ENCODE measurements at places on chromosomes 11 and 22. TPM values are rescaled to one million over a fixed set of nuclear protein-coding genes. Genes with fewer than 3 reads are reported as not detected.

Gene MYOD1
- not detected for total RNA-seq

Gene FGF4
- not detected for total RNA-seq

Gene SMTNL1
- total RNA-seq = not detected

Gene RIBC2
- total RNA-seq = 6.7 TPM

Gene GRAMD1B
- 1.7 TPM for total RNA-seq

Gene POU2AF1
- total RNA-seq = 3.7 TPM

Gene WNT7B
- total RNA-seq = 0.12 TPM

Gene B4GAT1
- 14.2 TPM for total RNA-seq

DNA sequence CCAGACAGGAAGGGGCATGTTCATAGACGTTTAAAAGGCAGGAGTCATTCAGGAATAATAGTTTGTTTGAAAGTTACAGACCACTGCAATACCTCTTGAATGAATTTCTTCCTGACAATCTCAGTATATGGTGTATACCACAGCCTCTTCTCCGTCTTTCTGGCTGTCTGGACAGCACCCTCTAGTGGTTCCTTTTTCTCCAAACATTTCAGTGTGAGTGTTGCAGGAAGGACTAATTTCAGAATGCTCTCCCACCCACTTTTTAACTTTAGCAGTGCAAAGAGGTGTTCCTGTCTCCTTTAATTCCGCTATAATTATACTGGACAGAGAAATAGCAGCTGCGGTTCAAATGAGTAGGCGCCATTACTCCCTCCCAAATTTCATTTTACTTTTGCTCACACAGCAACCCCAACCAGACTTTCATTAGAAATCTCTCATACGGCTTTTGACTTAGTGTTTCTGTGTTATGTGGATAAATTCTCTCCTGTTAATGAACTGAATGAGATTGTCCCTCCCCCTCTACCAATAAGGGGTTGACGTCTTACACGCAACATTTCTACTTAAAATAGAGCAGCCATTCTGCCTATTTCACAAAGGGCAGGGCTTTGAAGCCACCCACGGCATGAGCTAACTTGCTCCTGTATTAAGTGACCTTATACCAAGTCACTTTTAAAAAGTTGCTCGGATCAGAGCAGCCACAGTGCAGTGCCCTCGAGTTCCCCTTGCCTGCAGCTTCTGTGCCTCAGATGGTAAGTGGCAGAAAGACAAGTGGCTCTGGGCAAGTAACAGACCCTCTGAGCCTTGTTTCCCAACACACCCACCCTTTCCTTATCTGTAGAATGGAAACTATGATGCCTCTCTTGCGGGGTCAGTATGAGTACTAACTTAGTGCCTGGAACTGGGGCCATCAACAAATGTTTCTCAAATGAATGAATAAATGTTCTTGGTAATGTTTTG lies 368.6 kb downstream of the OPCML start:
- no peaks in the 10 kb centered on the region for H3K27me3 ChIP-seq
- no peak overlapping the region for H3K27ac ChIP-seq
- DNase-seq = peak; percentile 24
- H3K36me3 ChIP-seq = no peaks in the 10 kb centered on the region
- no peaks in the 10 kb centered on the region for H3K4me1 ChIP-seq
- H3K4me3 ChIP-seq = no peak overlapping the region

- H3K27ac ChIP-seq = no peak overlapping the region
- DNase-seq = no peak
- H3K4me1 ChIP-seq = no peaks in the 10 kb centered on the region
- no peaks in the 10 kb centered on the region for H3K27me3 ChIP-seq
Observed at GRCh38 chr22:48826546-48826945, 1001.1 kb downstream of the BRD1 start.

DNA sequence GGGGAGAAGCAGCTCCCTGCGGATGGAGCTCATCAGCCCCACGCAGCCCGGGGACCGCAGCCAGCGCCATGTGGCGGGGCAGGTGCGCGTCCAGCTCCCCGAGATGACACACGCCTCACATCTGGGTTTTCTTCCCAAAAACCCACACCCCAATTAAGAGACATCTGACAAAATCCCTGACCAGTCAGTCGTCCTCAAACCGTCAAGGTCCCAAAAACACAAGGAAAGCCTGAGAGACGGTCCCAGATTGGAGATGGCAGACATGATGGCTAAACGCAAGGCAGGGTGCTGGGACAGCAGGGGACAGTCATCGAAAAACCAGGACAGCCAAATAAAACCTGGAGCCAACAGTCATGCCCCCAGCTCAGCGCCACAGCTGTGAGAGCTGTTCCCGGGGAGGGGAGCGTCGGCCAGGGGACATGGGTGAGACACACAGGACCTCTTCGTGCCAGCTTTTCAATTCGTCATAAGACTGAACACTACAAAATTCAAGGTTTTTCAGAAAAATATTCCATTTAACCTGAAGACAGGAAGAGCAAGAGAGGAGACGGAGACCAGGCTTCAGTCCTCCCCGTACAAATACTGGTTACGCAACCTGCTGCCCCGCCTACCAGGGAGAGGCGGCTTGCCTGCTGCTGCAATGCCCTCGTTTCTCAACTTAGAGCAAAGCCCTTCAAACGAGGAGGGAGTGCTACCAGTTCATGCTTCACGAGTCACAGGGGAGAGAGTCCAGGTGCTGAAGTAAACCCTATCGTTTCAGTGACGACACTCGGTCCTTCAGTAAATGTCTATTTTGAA lies 10.5 kb downstream of the TOLLIP start:
- H3K4me1 ChIP-seq = peaks cover 23% of the 10 kb centered on the region
- H3K27me3 ChIP-seq = no peaks in the 10 kb centered on the region
- no peaks in the 10 kb centered on the region for H3K36me3 ChIP-seq
- no peak overlapping the region for H3K27ac ChIP-seq
- DNase-seq = peak; percentile 88

- H3K27ac ChIP-seq = no peak overlapping the region
- H3K36me3 ChIP-seq = no peaks in the 10 kb centered on the region
- DNase-seq = no peak
- H3K4me3 ChIP-seq = no peak overlapping the region
- H3K4me1 ChIP-seq = peaks cover 13% of the 10 kb centered on the region
- no peaks in the 10 kb centered on the region for H3K27me3 ChIP-seq
Observed at GRCh38 chr11:87039371-87039770, 1.6 kb downstream of the TMEM135 start.

DNA sequence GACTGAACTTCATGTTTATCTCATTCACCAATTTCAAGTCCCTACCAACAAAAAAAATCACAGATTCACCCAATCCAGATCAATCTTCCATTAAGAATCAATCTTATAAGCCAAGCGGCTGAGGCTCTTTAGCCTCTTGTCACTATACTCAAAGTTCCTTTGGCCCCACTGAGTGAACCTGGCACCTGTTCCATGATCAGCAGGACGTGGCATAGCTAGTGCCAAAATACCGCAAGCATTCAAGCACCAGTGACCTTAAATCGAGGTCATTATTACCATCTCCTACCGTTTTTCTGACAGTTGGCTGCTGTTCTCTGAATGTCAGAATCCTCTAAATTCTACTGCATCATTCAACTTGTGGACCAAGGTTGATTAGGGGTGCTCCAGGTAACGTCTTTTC lies 141.2 kb downstream of the CADM1 start:
- H3K36me3 ChIP-seq = no peaks in the 10 kb centered on the region
- DNase-seq = no peak
- H3K4me3 ChIP-seq = no peak overlapping the region
- no peaks in the 10 kb centered on the region for H3K27me3 ChIP-seq

DNA sequence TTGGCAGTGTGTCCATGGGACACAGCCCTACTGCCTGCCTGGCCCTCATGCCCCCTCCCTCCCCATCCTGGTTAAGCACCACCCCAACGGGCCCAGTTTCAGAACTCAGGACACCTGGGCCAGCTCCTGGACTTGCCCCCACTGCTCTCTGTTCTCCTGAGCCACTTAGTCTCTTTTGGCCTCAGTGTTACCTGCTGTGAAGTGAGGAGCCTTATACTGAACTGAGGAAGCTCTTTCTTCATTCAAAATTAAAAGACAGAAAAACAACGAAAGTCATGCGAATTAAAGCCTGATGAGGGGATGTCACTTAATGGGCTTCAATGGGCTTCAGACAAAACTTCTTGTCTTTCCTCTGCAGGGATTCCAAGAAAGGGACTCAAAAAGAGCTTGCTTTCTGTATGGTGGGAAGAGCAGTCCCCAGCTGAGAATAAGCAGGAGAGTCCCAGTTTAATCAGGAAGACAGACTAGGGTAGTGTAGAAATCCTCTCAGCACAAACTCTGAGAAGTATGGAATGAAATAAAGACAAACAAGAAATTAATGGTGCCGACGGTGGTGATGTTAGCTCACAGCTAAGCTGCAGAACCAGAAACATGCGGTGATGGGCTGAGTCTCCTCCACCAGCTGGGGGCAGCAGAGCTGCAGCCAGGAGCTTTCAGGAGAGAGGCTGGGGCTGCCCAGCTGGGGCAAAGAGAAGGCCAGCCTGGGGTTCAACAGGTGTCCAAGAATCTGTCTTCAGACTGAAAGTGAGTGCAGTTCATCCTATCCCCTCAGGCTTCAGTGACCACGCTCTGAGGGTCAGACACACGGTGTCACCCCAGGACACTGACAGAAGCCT lies 101.0 kb downstream of the GGTLC2 start:
- no peak overlapping the region for H3K4me3 ChIP-seq
- no peaks in the 10 kb centered on the region for H3K27me3 ChIP-seq
- no peaks in the 10 kb centered on the region for H3K4me1 ChIP-seq
- no peaks in the 10 kb centered on the region for H3K36me3 ChIP-seq
- DNase-seq = peak; percentile 41

- H3K27me3 ChIP-seq = no peaks in the 10 kb centered on the region
- H3K36me3 ChIP-seq = no peaks in the 10 kb centered on the region
- H3K4me1 ChIP-seq = no peaks in the 10 kb centered on the region
- no peak for DNase-seq
- no peak overlapping the region for H3K27ac ChIP-seq
- H3K4me3 ChIP-seq = no peak overlapping the region
Observed at GRCh38 chr11:44701276-44701675, 25.5 kb upstream of the TSPAN18 start.

DNA sequence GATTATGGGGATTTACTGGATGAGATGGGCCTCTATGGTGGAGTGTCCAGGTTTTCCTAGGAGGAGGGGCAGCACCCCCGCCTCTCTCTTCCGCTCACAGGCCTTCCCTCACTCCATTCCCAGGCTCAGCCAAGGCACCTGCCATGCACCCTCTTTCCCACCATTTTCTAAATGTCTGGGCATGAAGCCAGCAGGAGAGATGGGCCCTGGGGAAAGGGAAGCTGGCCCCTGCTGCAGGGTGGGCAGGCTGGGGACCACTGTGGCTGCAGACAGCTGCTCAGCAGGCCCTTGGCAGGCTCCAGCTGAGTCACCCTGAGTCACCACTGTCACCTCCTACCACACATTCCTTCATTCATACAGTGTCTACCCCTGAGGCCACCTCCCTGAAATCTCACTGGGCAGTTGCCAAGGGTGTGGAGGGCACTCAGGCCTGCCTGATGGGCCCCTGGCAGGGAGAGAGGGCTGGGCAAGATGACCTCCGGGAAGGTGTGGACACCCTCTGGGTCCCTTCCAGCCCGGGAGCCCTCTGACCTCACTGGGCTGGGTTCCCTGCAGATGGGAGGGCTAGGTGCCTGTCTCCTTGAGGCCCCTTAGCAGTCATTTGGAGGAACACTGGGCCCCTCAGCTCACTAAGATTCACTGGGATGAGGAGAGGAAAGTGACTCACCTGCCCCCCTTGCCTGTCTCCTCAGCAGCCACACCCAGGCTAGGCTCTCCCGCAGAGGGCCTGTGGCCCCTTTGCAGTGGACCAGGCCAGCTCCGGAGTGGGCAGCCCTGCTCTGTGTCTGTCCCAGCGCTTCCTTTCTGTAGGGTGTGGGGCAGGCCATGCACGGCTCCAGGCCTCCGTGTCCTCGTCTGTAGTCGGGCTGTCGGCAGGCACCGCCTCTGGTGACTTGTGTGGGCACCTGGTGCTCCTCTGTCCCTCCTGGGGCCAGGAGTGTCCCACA lies 7.8 kb downstream of the MYEOV start:
- H3K27me3 ChIP-seq = no peaks in the 10 kb centered on the region
- DNase-seq = peak; percentile 78
- H3K4me3 ChIP-seq = no peak overlapping the region
- H3K36me3 ChIP-seq = no peaks in the 10 kb centered on the region

DNA sequence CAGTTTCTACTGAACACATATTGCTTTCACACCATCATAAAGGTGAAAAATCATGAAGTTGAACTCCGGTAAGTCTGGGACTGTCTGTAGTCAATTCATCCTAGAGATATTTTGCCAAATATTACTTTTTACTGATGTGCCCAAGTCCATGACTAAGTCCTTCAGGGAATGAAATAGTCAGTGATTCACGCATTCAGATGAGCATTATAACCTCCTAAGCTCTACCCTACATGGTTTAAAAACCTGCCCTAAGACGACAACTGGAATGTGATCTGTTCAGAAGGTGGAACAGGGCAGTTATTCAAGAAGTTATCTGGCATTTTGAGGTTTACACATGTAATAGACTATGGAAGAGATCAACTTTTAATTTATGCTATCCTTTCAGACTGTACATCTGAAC lies 125.6 kb downstream of the TRPC6 start:
- H3K4me3 ChIP-seq = no peak overlapping the region
- DNase-seq = no peak
- no peaks in the 10 kb centered on the region for H3K36me3 ChIP-seq
- H3K27me3 ChIP-seq = no peaks in the 10 kb centered on the region
- no peak overlapping the region for H3K27ac ChIP-seq
- no peaks in the 10 kb centered on the region for H3K4me1 ChIP-seq

GRCh38 chr11:44002191-44003093 lies 45.3 kb upstream of the ACCSL start:
- no peak overlapping the region for H3K27ac ChIP-seq
- H3K36me3 ChIP-seq = no peaks in the 10 kb centered on the region
- DNase-seq = no peak

DNA sequence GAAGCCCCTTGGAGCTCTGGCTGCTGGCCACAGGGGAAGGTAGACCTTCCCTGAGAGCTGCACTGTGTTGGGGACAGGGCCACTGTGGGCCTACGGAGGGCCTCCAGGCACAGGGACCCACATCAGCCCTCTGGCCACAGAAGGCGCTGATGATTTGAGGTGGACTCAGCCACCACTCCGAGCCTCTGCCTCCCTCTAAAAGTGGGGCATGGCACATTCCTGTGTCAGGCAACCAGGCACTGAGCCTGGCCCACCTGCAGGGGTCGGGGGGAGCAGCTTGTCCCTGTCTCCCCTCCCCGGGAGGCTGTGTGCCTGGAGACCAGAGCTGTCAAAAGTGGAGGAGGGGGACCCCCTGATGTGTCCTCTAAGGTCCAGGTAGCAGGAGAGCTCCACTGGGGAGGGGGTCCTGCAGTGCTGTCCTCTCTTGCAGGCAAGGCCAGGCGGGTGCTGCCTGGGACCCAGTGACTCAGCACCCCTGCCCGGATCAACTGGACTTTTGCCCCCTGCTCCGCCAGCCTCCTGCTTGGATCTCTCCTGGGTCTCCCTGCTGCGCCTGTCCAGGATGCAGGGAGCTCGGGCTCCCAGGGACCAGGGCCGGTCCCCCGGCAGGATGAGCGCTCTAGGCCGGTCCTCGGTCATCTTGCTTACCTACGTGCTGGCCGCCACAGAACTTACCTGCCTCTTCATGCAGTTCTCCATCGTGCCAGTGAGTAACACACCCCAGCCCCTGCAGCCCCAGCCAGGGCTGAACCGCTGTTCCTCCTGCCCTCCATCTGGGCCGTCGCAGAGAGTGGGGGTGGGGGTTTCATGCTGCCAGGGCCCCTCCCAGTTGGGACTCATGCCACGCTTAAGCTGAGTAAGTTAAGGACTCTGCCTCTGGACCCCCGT lies 17.5 kb upstream of the CDKN1C start:
- H3K4me3 ChIP-seq = peak overlapping the region; percentile 78
- H3K27me3 ChIP-seq = no peaks in the 10 kb centered on the region
- DNase-seq = peak; percentile 77
- no peaks in the 10 kb centered on the region for H3K36me3 ChIP-seq
- H3K4me1 ChIP-seq = peaks cover 13% of the 10 kb centered on the region

- no peak for DNase-seq
- no peak overlapping the region for H3K27ac ChIP-seq
- H3K4me3 ChIP-seq = no peak overlapping the region
- H3K27me3 ChIP-seq = no peaks in the 10 kb centered on the region
- no peaks in the 10 kb centered on the region for H3K4me1 ChIP-seq
- H3K36me3 ChIP-seq = no peaks in the 10 kb centered on the region
Observed at GRCh38 chr11:24628224-24628776, 131.4 kb downstream of the LUZP2 start.

Measured in colonic mucosa (tissue), 4 donors.